ENCODE measurements at places on chromosomes 4 and X.

DNA sequence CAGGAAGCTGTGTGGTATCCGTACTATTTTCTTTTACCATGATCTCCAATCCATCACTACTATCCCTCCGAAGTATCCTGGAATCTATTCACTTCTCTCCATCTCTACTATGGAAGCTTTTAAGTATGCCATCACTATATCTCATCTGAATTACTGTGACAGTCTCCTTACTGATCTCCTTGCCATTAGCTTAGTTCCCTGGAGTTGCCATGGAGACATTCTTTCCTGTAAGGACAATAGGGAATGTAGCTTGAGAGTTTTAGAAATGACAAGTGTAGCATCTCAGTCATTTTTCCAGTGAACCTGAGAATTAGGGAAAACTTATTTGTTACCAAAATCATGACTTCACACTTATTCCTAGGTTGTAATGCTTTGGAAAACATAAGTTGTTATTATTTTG is 86.3 kb downstream of the HPGD start:
- DNase-seq: no peak

GRCh38 chr4:168882650-168883233 is 127.3 kb downstream of the CBR4 start:
- DNase-seq: no peak

DNA sequence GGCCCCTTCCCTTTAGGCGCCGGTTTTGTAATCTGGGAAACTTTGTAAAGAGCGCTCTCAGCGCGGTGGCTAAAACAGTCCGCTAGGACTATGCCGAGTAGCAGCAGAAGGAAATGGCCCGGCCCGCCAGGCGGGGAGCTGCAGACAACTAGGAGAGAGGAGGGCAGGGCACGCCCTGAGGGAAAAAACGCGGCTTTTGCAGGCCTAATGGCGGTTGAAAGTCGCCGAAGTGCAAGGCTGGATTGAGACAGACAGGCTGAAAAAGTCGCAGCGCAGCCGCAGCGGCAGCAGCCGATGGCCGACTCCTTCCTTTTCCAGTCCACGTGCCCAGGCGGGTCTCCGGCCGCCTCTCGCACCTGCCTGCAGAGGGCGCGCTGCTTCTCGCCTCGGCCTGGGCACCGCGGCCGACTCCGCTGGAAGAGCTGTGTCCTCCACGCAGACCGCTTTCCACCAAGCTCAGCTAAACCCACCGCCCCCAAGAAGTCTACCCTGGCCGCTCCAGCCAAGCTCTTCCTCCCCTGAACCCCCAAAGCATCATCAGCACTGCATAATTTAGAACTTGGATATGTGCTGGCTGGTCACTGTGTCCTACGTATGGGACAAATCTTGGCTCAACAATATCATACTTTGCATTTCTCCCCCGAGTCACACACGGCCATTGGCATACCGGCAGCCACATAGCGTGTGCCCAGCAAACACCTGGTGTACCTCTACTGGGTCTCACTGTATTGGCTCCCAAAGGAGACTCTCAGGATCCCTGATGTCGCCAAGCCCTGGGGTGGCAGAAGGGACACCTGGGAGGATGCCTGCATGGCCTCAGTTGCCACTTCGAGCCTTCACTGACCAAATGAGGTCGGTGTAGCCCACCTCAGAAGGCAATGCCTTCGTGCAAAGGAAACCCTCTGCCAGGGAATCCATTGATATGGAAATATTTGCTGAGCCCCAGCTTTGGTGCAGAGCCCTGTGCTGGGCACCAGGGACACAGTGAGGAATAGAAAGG is 14.5 kb downstream of the SLC25A5 start:
- DNase-seq: peak; percentile 75

DNA sequence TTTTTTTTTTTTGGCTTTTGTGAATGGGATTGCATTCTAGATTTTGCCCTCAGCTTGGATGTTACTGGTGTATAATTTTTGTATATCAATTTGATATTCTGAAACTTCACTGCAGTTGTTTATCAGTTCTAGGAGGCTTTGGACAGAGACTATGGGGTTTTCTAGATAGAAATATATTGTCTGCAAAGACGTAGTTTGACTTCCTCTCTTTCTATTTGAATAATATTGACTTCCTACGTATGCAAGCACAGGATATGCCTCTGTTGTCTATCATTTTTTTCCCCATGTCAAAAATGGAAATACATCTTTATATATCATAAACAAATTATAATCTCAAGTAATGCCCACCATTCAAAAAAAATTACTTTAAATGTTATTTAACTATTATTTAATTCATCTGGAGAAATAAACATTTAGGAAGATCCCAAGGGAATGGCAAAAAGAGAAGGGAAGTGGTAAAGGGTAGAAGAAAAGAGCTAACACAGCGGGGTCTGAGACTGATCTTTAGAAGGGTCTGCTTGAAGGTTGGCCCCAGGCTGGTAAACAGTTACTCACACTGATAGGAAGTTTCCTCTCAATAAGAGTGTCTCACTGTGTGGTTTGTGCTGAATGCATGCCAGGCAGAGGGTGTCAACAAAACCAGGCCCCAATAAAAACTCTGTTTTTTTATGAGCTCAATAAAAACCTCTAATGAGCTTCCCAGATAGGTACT is 35.7 kb downstream of the ZNF518B start:
- no peak for DNase-seq
